ENCODE measurements at places on chromosomes 5 and 9.

DNA sequence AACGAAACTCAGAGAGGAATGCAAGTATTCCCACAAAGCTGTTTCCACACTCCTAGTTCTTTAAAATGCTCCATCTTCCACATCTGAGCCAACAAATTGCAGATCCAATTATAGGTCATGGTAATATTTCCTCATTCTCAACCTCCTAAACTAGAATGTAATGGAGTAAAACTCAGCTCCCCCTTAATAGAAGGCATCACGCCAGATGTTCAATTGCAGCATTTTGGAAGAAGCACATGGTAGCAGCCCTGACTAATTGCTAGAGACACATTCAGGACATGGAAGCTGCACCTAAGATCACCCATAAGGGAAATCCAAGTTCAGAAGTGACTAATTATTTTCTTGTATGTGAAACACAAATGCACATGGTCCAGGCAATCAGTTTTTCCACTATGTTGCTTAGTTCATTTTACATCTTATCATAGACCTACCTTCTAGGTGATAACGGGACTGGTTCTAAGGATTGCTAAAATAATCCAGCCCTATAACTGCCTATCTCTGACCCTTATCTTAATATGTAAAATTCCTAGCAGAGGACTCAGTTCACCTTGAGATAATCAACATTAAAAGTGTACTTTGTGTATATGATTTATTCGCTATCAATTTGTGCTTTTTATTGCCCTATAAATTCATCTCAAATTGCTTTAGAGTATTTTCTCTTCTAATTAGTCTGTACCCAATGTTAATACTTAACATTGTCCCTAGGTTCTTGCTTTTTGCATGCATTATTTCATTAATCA, 75.1 kb downstream of the GABRB2 start:
- no peak overlapping the region for H3K27ac ChIP-seq
- no peaks in the 10 kb centered on the region for H3K27me3 ChIP-seq
- no peak overlapping the region for H3K4me3 ChIP-seq
- no peaks in the 10 kb centered on the region for H3K36me3 ChIP-seq
- H3K4me1 ChIP-seq = no peaks in the 10 kb centered on the region

GRCh38 chr5:157747173-157747740, 3.7 kb downstream of the LSM11 start:
- no peak for DNase-seq
- no peak overlapping the region for H3K4me3 ChIP-seq
- no peaks in the 10 kb centered on the region for H3K27me3 ChIP-seq
- peaks cover 13% of the 10 kb centered on the region for H3K36me3 ChIP-seq

- H3K4me3 ChIP-seq = peak overlapping the region; percentile 84
- peak overlapping the region; percentile 91 for H3K27ac ChIP-seq
- peaks cover 43% of the 10 kb centered on the region for H3K4me1 ChIP-seq
- H3K27me3 ChIP-seq = no peaks in the 10 kb centered on the region
- H3K36me3 ChIP-seq = peaks cover 19% of the 10 kb centered on the region
- DNase-seq = no peak
These were observed 791 bp upstream of the STARD4 start for GRCh38 chr5:111513131-111513520.

GRCh38 chr9:76192013-76192412, 202.2 kb downstream of the RFK start:
- H3K36me3 ChIP-seq = peaks cover 7% of the 10 kb centered on the region
- no peak overlapping the region for H3K4me3 ChIP-seq
- no peaks in the 10 kb centered on the region for H3K4me1 ChIP-seq
- no peaks in the 10 kb centered on the region for H3K27me3 ChIP-seq
- no peak overlapping the region for H3K27ac ChIP-seq

- H3K27me3 ChIP-seq = no peaks in the 10 kb centered on the region
- no peaks in the 10 kb centered on the region for H3K36me3 ChIP-seq
- peaks cover 19% of the 10 kb centered on the region for H3K4me1 ChIP-seq
- no peak for DNase-seq
- H3K4me3 ChIP-seq = no peak overlapping the region
These were observed 30.1 kb upstream of the AUH start for GRCh38 chr9:91391818-91392217.

DNA sequence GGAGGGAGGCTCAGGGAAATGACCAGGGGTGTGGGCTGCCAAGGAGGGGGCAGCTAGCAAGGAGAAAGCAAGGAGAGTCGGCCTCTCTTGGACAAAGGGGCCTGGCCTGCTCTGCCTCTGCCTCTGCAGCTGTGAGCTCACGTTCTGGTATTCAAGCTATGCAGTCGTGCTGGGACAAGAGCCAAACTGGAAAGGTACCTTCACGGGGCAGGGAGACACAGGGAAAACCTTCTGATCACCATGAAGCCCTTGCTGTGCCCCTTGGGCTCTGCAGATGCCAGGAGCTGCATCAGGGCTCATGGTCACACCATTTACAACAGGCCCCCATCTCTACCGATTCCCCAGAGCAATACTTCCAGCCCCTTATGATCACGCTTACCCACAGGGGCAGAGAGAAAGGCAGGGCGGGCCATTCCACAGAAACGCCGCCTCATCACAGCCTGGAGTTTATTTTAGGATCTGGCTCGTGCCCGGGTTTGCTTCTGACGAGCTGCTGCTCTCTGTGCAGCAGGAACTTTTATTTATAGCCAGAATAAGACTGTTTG, 63.2 kb downstream of the PRRT1B start:
- no peak overlapping the region for H3K27ac ChIP-seq
- H3K27me3 ChIP-seq = no peaks in the 10 kb centered on the region
- H3K36me3 ChIP-seq = peaks cover 34% of the 10 kb centered on the region
- no peak for DNase-seq
- H3K4me3 ChIP-seq = no peak overlapping the region

- no peak overlapping the region for H3K4me3 ChIP-seq
- no peak for DNase-seq
- H3K36me3 ChIP-seq = no peaks in the 10 kb centered on the region
- peaks cover 22% of the 10 kb centered on the region for H3K4me1 ChIP-seq
These were observed 2.9 kb upstream of the ICE1 start for GRCh38 chr5:5419291-5420210.

DNA sequence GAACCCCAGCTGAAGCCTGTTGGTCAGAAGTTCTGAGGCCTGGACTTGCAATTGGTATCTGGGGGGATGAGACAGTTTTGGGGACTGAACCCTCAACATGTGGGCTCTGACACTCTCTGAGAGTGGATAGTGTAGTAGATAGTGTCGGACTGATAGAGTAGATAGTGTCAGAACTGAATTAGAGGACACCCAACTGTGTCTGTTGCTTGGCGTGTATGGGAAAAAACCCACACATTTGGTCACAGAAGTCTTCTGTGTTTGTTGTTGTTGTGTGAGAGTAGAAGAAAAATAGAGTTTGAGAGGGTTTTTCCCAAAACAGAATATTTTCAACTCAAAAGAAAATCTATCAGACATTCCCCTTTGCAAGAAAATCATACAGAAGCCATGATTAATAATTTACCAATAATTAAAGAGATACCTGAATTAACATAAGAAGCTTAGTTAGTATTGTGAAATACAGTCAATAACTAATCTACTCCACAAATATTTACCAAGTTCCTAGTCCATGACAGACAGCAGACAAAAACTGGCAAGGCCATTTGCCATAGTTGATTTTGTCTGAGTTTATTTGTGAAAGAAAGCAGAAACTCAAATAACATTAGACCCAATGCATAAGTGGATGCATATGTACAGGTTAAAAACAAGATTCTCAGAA, 170.9 kb downstream of the CTNND2 start:
- DNase-seq = no peak
- H3K27ac ChIP-seq = no peak overlapping the region
- H3K4me3 ChIP-seq = no peak overlapping the region
- H3K27me3 ChIP-seq = no peaks in the 10 kb centered on the region
- no peaks in the 10 kb centered on the region for H3K4me1 ChIP-seq

DNA sequence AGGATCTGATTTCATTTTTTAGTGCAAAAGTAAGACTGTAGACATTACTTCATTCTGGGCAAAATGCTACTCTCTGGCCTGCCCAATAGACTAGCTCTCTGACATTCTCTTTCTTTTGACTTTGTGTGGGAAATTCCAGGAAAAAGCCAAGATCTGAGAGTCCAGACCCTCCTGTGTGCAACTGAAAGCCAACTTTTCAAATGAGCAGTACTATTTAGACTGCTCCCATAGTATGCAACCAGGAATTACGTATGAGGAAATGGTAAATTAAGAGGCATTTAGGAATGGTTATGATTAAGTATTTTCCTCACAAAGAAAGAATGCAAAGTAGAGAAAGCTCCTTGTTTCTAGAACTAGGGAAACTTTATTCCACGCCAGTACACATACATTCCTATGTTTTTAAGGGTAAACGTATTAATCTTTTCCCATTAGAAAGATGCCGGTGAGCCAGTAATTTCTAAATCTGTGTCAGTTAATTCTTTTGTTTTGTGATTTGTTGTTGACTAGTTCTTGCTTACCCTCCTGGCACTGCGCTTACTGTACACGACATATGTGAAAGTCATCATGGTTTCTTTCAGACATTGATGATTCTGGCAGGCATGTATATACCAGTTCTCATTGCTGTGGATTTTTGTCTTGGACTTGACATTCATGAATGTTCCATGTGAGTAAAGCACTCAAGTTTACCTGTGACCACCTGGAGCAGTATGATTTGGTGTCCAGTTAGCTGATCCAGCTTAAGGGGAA, 56.0 kb downstream of the AOPEP start:
- no peak for DNase-seq
- peaks cover 7% of the 10 kb centered on the region for H3K4me1 ChIP-seq
- no peak overlapping the region for H3K4me3 ChIP-seq
- no peaks in the 10 kb centered on the region for H3K36me3 ChIP-seq
- H3K27me3 ChIP-seq = no peaks in the 10 kb centered on the region

GRCh38 chr9:134130503-134131375, 5.1 kb upstream of the WDR5 start:
- H3K4me1 ChIP-seq = peaks cover 14% of the 10 kb centered on the region
- H3K36me3 ChIP-seq = no peaks in the 10 kb centered on the region
- peaks cover 4% of the 10 kb centered on the region for H3K27me3 ChIP-seq
- H3K4me3 ChIP-seq = no peak overlapping the region

DNA sequence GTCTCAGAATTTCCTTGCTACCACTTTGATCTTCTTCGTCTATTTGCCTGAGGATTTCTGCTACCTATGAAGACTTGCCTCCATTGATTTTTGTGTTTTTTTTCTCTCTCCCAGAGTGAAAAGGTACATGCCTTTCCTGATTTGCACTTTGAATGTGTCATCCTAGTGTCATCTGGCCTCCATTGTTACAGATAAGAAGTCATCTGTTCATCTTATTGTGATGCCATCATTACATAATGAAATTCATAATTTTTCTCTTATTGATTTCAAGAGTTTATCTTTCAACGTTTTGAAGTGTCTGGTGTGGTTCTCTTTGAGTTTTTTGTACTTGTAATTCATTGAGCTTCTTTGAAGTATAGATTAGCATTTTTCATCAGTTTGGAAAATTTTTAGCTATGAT, 144.8 kb downstream of the SH3GL2 start:
- no peaks in the 10 kb centered on the region for H3K36me3 ChIP-seq
- H3K4me1 ChIP-seq = peaks cover 3% of the 10 kb centered on the region
- no peak overlapping the region for H3K4me3 ChIP-seq
- no peak for DNase-seq

- no peaks in the 10 kb centered on the region for H3K27me3 ChIP-seq
- H3K4me3 ChIP-seq = no peak overlapping the region
- DNase-seq = no peak
- H3K4me1 ChIP-seq = peaks cover 6% of the 10 kb centered on the region
These were observed 12.3 kb downstream of the DCAF10 start for GRCh38 chr9:37812773-37813379.

DNA sequence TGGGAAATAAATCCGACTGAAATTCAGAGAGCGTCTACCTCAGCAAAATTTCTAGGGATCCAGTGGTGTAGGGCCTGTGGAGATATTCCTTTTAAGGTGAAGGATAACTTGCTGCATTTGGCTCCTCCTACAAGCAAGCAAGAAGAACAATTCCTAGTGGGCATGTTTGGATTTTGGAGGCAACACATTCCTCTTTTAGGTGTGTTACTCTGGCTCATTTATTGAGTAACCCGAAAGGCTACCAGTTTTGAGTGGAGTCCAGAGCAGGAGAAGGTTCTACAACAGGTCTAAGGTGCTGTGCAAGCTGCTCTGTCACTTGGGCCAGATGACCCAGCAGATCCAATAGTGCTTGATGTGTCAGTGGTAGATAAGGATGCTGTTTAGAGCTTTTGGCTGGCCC, 862.4 kb upstream of the CDH9 start:
- H3K27me3 ChIP-seq = no peaks in the 10 kb centered on the region
- no peak overlapping the region for H3K4me3 ChIP-seq
- no peak overlapping the region for H3K27ac ChIP-seq
- no peak for DNase-seq
- no peaks in the 10 kb centered on the region for H3K36me3 ChIP-seq

- no peak overlapping the region for H3K27ac ChIP-seq
- no peaks in the 10 kb centered on the region for H3K36me3 ChIP-seq
- H3K27me3 ChIP-seq = no peaks in the 10 kb centered on the region
- no peak overlapping the region for H3K4me3 ChIP-seq
- DNase-seq = no peak
These were observed 160.9 kb downstream of the LURAP1L start for GRCh38 chr9:12935714-12936113.

GRCh38 chr5:174729075-174729680, 4.8 kb downstream of the MSX2 start:
- H3K27ac ChIP-seq = no peak overlapping the region
- peaks cover 84% of the 10 kb centered on the region for H3K27me3 ChIP-seq
- H3K36me3 ChIP-seq = no peaks in the 10 kb centered on the region
